GM13977 (cell line): ENCODE measurements at places on chromosomes 12 and 14.
A peak's percentile ranks its signal among the peaks of the same experiment; 100 is the strongest.

GRCh38 chr12:3073438-3074250 lies 3.5 kb upstream of the TSPAN9 start:
- peak; percentile 94 for DNase-seq

- DNase-seq: no peak
Measured at GRCh38 chr12:2483713-2484112, 311.1 kb upstream of the FKBP4 start.

GRCh38 chr14:105497671-105498429 lies 6.8 kb downstream of the TEDC1 start:
- DNase-seq: no peak

DNA sequence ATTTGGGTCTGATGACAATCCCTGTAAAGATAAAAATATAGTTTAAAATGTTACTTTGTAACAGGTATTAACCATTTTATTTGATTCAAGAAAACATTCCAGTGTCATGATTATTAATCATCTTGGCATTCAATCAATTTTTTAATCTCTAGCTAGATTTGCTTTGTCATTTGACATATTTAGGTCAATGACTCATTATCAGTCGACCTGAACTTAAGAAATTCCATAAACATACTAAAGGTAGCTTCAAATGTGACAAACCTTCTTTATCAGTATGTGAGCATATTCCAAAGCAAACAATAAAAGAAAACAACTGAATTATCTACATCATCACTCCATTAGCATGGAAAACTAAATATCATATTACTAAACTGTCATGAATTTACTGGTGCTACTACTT lies 50.8 kb upstream of the CDKL1 start:
- DNase-seq: no peak

- DNase-seq: peak; percentile 48
Measured at GRCh38 chr12:12645485-12645884, 33.8 kb downstream of the CREBL2 start.

DNA sequence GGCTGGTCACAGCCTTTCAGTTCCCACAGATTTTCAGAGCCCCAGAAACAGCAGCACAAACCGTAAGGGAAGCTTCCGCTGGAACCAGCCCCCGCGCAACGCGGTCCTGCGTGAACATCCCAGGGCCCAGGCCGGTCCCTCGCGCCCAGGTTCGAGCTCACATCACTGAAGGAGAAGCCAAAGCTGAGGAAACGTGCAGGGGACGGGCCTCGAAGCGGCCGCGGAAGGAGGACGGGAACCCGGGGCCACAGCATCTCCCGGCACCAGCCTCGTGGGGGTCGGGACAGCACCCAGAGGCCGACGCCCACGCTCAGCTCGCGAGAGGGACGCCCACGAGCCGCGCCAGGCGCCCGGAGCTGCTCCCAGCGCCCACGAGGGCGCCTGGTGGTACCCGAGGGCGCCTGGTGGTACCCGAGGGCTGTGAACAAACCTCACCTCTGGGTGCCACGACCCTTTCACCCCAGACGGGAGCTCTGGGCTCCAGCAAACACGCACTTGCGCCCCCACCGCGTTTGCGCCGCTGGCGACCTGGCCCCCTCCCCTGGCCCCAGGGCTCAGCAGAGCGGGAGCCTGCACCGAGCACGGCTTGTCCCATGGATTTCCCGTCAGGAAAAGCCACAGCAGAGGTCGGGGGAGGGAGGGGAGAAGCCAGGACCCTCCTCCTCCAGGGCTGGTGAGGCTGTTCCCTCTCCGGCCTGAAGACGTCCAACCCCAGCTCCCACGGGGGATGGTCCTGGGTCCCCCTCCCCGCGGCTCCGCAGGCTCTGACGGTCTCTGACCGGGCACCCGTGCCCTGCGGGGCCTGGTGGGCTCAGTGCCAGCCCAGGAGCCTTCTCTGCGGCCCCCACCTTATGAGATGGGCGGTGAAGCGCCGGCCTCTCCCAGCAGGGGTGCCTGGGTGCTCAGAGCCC lies 6.9 kb downstream of the LRCOL1 start:
- DNase-seq: no peak

- no peak for DNase-seq
Measured at GRCh38 chr12:59023861-59024424, 103.6 kb upstream of the LRIG3 start.

- DNase-seq: no peak
Measured at GRCh38 chr14:103686831-103687485, 28.3 kb downstream of the XRCC3 start.

- DNase-seq: no peak
Measured at GRCh38 chr12:31832740-31833729, 104.2 kb upstream of the AMN1 start.

GRCh38 chr12:47744005-47744651 lies 14.6 kb downstream of the RAPGEF3 start:
- peak; percentile 59 for DNase-seq

- no peak for DNase-seq
Measured at GRCh38 chr12:77940567-77940966, 109.9 kb downstream of the NAV3 start.

DNA sequence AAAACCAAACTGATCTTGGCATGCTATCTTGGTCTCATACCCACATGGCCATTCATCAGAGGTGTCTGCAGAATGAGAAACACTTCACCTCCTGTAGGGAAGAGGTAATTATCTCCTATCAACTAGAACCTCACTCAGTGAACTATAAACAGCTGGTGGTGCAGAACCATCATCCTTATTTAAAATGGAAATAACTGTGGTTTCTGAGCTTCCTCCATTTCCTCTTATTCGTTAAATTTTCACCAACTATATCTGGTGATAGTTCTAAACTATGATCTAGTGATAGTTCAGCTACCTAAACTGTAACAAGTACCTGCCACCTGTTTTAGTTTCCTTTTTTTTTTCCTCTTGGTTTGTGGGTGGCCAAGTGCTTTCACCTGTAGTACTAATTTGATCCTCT lies 218.5 kb downstream of the FUT8 start:
- peak; percentile 22 for DNase-seq

- DNase-seq: no peak
Measured at GRCh38 chr12:28088566-28089272, 101.5 kb upstream of the CCDC91 start.

DNA sequence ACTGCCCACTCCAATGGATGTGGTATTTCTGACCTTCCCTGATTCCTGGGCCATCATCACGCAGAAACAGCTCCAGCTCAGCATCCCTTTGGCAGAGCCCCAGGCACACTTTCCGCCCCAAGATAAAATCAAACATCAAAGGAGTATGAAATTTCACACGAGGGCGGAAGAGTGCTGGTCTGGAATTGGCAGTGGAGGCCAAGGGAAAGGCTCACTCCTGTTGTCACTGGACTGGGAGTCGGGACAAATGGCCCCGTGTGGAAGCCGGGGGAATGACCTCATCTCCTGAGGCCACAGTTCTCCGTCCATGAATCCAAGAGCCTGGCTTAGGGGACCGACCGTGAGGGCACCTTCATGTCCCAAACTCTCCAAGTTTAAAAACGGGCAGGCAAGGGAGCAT lies 40.9 kb downstream of the FZD10 start:
- no peak for DNase-seq

GRCh38 chr12:64903479-64904152 lies 79.2 kb downstream of the TBC1D30 start:
- no peak for DNase-seq

- no peak for DNase-seq
Measured at GRCh38 chr14:63899953-63900352, 47.1 kb downstream of the SYNE2 start.

GRCh38 chr12:6810758-6811157 lies 10.9 kb upstream of the GPR162 start:
- no peak for DNase-seq

GRCh38 chr12:75564398-75564797 lies 53.0 kb upstream of the KRR1 start:
- no peak for DNase-seq
